CD4-positive, alpha-beta T cell treated with Interleukin-10 for 1 hour (primary cell): ENCODE measurements at places on chromosomes 11 and 22.

DNA sequence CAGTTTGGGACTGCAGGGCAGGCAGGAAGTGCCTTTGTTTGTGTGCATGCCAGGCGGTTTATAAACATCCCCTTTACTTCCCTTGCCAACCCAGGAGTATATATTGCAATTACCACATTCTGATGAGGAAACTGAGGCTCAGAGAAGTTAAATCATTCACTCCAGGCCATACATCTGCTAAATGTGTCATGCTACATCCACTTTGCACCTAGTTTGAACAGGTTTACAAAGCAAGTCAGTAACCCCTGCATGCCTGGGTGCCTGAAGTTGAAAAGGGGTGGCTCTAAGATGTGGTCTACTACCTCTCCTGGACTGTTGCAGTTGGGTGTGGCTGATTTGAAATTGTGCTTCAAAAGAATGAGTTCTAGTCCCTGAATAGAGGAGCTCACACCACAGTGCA is 23.6 kb downstream of the FLI1 start:
- DNase-seq, result peak; percentile 32

- no peak for DNase-seq
Measured at GRCh38 chr11:120950880-120951279, 73.0 kb upstream of the TBCEL start.

DNA sequence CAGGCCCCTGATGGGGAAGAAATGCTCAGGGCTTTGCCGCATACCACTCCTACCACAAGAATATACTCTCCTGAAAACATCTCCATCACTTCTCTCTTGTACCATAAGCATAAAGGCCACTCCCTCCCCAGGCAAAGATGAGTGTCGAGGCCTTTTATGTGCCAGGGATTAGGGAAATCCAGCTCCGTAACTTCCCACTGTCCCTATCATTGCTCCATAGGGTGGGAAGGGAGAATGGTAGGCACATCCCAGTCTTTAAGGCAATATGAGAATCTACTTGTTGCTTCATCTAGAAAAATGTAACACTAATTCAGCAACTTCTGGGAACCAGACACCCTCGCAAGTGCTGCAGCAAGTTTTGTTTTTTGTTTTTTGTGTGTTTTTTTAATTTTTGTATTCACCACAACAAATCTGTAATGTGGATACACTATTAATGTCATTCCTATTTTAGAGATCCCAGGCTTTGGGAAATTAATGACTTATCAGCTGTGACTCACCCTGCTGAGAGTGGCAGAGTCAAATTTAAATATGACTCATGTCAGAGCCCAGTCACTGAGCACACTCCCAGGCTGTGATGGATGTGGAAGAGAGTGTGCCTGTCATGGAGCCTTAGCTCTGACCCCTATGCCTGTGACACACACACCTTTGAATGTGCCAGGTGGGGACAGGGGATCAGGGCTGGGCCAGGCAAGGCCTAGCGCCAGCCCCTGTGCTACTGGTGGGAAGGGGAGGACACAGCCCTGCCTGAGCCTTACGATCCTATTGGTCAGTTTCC is 23.4 kb downstream of the PANX1 start:
- no peak for DNase-seq

DNA sequence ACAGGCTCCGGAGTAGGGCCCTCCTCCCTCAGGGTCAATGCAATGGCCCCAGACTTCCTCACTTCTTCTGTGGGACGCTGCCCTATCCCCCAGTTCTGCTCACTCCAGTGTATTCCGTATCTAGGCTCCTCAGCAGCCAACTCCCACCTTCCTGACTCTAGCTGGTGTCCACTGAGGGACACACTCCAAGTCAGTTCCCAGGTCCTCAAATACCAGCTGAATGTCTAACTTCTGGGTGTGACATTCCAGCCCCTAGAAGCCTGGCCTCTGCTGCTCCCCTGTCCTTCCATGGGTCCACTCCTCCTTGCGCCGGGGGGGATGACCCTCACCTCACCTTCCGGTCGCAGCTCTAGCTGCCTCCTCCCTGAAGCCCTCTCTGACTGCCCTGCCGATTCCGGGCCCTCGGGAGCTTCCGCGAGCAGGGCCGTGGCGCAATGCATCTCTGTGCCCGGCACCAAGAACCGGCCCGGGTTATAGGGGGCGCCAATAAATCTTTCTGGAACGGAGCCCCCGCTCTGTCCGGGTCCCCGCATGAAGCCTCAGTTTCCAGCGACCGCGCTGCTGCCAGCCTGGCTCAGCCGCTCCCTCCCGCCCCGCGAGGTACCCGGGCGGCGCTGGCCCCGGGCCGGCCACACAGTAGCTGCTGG is 15.4 kb downstream of the BAD start:
- DNase-seq, result peak; percentile 48

DNA sequence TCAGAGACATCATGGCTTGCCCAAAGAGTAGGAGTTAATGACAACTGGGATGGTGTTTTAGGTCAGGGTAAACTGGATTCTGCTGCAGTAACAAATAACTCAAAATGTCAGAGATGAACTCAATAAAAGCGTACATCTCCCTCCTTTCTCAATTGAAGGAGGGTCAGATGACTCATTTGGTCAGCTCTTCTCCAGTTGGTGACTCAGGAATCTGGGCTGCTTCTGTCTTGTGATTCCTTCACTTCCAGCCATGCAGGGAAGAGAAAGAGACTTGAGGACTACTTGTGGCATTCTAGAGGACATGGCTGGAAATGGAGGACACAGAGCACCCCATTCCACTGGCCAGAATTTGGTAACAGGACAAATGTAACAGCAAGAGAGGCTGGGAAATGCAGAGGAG is 3.2 kb upstream of the SYT13 start:
- DNase-seq, result no peak

GRCh38 chr11:33222052-33222750 is 35.0 kb upstream of the HIPK3 start:
- DNase-seq, result no peak

- no peak for DNase-seq
Measured at GRCh38 chr11:18000760-18001159, 12.1 kb downstream of the SERGEF start.

- DNase-seq, result no peak
Measured at GRCh38 chr22:46042786-46043185, 65.8 kb upstream of the WNT7B start.

GRCh38 chr11:67486481-67487195 is 3.8 kb downstream of the AIP start:
- DNase-seq, result peak; percentile 47

GRCh38 chr11:124109377-124109776 is 5.9 kb upstream of the VWA5A start:
- no peak for DNase-seq

GRCh38 chr11:100356035-100356434 is 331.1 kb upstream of the ARHGAP42 start:
- no peak for DNase-seq

- no peak for DNase-seq
Measured at GRCh38 chr22:38243007-38243765, 29.6 kb downstream of the TMEM184B start.

DNA sequence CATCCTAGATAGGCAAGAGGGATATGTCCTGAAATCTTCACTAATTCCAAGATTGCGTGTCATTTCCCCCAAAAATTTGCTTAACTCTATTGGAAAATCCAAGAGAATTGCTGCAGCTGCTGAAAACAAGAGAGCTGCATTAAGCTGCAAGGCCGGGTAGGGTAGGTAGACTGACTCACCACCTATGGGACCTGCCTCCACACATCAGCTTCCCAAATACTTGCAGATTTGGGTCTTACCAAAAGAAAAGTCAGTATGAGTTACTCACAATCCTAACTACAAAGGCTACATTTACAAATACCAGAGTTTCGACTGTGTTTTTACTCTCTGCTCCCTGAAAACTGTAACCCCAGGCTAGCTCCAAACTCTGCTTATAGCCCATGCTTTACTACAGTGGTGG is 142.5 kb upstream of the TEAD1 start:
- no peak for DNase-seq

DNA sequence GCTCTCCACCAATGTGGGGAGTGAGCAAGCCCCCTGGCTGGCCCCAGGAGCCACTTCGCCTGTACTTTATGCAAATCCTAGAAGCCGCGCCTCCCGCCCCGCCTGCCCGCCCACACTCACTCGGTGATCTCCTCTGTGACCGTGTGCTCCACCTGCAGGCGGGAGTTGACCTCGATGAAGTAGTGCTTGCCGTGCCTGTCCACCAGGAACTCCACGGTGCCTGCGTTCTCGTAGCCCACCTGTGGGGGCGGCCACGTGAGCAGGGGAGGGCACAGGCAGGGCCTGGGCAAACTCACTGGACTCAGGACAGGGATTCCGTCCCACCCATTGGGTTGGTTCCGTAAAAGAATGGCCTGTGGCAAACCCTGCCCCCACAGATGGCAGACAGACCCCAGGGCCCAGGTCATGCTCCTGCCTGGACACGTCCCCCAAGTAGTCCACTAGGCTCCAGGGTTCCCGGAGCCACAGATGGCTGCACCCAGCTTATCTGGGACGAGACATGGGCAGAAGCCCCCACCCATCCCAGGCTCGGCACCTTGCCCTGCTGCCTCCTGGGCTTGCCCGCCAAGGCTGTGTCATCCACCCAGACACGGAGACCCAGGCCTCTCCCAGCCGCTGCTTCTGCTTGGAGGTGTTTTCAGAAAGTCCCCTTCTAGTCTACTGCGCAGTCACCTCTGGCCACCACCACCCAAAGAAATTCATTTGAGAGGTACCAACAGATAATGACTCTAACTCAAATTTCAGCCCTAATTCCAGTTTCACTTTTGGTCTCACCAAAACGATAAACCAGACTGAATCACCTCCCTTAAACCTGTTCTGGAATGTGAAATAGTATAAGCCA is 12.1 kb downstream of the LRFN4 start:
- DNase-seq, result peak; percentile 80

DNA sequence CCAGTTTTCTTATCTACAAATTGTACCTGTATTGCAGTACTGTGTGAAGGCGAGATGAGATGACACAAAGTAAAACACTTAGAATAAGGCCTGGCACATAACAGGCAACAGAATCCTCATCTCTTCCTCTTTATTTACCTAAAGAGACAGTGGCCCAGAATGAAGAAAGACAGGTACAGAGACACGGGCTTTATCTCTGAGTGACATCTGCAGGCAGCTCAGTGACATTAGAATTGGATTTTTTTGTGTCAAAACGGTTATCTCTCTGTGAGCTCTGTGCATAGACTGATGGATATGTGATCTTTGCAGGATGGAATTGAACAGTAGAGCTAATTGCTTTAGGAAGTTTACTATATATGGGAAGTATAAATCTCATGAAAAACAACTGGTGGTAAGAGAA is 36.2 kb upstream of the TRPC6 start:
- DNase-seq, result no peak

DNA sequence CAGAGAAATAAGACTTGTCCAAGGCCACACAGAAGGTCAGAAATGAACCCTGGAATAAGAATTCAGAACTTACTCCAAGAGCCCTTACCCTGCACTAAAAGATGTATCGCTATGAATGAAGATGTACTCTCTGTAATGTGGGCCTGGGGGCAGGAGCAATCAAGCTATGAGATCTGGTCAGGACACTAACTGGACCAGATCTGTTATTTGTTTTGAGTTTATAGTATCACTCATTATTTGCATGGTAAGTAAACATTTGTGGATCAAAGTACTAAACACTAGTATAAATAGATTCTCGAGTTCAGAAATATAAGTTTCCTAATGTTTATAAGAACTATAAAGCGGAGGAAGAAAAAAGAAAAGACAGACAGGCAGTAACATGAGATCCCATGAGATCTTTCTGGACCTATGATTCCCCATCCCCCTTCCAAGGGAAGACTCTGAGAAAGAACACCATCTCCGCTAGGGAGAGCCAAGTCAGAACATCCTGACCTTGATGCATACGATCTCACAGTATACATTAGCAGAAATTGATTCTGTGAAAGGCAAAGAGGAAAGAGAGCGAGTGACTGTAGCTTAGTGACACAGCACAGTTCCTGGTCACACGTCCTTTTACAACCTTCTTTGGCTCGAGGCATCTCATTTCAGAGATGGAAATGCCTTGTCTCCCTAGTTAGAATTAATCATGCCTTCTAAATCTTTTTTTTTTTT is 71.2 kb downstream of the USP35 start:
- DNase-seq, result no peak

DNA sequence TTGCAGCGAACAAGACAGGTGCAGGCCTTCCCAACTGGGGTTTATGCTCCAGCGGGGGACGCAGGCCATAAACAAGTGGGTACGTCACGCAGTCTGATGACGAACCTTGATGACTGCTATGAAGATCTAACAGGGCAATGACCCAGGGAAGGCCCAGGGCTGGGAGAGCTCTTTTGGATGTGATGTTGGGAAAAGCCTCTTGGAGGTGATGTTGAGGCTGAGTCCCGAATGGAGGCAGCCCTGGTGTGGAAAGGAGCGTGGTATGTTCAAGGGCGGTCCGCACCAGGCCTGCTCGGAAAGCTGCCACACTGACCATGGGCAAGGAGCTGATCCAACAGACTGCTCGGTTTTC is 5.8 kb downstream of the FADS2 start:
- no peak for DNase-seq

GRCh38 chr11:91794146-91794545 is 430.5 kb upstream of the FAT3 start:
- no peak for DNase-seq

DNA sequence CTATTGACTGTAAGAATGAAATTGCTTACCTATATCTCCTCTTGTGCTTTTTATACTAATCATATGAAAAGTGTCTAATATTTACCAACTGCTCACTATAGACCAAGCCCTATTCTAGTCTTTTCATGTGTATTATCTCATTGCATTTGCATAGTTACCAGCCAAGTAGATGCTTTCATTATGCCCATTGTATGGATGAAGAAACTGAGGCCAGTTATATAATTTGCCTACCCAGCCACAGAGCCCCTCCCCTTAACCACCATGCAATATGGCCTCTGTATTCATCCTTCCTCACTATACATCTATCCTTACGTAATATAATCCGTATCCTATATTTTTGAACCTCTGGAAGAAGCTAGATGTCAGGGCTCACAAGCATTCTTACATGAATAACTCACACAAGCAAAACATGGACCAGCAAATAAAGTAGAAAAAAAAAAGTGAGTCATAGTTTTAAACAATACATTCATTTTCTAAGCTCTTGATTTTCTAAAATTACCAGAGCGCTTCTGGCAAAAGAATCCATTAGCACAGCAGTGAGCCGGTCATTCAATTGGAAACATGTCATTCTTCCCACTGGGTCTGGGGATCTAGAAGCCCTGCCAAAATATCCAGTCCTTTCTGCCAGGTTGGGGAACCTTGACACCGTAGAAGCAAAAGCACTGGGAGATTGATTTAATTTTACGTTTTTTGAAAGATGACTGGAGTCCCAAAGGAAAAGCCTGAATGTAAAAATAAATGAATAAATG is 80.0 kb downstream of the C11orf91 start:
- no peak for DNase-seq

DNA sequence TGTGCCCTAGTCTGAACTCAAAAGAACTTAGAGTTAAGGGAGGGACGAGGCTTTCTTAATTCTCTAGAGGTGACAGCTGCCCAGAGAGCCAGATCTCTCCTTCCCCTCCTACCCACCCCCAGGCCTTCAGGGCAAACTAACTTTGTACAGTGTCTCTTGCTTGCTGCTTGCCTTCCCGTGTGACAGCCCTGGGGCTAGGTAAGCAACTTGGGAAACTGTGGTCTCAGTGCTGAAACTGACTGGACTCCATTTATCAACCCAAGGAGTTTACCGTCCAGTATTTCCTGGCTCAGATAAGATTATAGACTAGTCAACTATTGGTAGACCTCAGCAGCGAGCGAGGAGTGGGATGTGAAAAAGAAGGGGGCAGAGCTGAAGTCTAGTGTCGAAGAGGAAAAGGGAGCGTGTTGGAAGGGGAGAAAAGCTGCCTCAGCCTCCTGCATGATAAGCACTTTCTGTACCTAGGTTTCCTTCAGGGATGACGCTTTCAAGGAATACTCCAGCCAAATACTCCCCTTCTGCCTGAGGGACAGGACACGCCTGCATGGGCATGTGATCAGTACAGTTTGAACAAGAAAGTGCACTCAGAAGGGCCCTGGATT is 43.3 kb upstream of the WEE1 start:
- no peak for DNase-seq

GRCh38 chr11:119222308-119222707 is 16.2 kb downstream of the CBL start:
- no peak for DNase-seq
